ENCODE measurements at places on chromosomes 2 and 18.

DNA sequence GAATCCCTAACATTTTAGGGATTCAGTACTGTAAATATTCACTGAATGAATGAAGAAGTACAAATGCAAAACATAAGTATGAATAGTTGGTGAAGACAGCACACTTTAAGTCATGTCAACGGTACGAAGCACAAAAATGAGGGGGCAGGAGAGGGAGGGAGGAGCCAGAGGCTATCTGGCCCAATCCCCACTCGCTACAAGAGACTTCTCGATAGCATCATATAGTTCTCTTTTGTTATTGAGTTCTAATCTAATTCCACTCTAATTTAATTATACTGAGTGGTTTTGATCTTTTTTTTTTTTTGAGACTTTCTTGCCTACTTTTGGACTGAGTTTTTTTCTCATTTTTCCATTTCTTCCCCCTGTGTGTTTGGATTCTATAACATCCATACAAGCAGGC is 152.2 kb upstream of the REV1 start:
- DNase-seq: no peak

DNA sequence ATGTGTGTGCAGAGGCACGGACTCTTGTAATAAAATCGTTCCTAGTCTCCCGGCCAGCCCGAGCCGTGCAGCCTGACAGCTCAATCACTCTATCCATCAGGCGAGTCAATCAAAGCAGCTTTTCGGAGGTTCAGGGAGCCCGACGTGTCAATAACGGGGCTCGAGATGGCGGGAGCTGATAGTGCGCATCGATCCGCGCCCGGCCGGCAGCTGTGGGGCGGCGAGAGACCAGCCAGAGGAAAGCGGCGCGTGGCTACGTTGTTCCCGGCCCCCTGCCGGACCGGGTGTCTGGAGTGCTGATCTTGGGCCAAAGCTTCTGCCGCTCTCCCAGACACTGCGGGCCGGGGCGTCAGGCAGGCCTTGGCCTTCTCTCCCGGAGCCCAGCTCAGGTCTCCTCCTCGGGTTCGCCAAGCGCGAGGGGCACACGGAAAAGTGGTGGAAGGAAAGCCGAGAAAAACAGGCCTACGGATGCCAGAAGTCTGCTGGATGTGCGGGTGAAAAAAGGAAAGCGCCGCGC is 2.4 kb downstream of the EN1 start:
- no peak for DNase-seq

DNA sequence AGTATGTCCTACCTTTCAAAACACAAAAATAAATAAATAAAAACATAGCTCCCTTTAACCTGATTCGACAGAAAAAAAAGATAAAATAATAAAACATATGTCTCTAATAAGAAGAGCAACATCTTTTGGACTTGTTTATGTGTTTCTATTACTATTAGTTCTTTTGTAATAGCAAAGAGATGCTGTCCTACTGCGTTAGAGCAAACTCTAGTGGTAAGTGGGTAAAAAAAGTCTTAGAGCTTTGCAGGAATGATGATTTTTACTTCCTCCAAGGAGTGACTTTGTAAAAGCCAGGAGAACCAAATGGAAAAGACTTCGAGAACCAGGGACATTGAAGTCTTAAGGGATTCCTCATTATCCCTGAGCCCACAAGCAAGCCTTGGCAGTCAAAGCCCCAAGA is 450.1 kb downstream of the METTL4 start:
- DNase-seq: no peak

DNA sequence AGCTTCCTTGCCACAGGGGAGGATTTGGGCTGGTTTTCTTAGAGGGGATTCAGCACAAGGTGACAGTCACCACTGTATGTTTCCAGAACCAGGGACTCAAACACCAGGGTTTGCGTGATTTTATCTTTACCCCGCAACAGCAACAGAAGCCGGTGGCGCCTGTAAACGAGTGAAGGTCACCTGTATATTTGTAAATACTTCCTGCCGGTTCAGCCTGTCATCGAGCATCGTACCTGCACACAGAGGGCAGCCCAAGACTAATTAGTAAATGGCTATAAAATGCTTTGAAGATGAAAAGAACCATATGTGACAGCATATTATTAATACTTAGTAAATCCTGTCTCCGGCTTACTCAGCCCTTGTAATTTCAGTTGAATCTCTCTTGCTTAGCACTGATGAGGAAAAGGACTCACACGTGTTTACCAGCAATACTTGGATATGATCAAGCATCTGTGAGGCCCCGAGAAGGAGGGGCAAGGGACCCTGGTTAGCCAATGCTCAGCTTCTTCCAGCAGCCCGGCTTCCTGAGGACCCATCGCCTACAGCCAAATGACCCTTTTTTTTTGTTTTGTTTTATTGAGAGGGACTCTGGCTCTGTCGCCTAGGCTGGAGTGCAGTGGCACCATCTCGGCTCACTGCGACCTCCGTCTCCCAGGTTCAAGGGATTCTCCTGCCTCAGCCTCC is 51.3 kb upstream of the FOSL2 start:
- DNase-seq: no peak

DNA sequence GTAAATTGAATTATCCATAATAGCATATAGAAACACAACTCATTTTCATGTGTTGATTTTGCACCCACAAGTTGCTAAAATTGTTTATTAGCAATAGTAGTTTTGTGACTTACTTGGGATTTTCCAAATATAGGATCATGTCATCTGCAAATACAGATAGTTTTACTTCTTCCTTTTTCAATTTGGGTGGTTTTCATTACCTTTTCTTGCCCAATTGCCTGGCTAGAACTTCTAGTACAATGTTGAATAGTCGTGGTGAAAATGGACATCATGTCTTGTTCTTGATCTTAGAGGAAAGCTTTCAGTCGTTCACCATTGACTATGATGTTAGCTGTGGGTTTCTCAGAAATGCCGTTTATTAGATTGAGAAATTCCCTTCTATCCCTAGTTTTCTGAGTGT is 60.2 kb upstream of the TCF7L1 start:
- no peak for DNase-seq

GRCh38 chr2:119304847-119305246 is 61.8 kb downstream of the C2orf76 start:
- no peak for DNase-seq

DNA sequence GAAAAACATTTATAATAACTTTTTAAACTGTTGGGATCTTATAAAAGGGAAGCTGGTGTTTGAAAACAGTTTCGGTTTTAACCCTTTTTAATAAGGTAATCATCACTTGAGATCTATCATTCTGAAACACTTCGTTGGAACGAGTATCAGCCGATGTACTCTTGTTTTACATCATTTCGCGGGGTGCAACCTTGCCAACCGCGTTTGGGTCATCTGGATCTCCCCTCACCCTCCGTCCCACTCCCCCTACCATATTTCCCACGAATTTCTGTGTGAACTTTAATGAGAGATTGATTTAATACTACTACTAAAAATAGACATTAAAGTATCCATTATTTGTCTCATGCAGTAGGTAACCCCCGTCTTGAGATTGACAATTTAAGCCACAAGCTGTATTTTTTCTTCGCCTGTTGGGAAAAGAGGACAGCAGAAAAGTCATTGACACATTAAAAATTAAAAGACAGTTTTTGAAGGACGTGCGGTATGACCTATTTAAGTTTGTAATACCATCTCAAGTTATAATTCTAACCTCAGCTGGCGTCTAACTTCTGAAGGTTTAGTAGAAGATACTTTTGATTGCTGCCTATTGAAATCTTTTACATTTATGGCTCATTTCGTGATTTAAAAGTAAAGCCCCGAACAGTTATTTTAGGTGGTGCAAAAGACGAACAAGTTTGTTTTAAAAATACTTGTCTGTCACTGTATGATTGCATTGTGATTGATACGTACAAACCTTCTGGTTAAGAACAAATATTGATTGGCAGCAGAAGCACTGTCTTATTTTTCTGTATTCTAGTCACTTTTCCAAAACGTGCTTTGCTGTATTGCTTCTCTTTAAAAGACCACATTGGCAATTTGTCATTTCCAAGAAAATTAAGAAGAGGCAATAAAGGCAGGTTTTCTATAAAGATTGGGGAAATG is 1.5 kb downstream of the CREB1 start:
- no peak for DNase-seq

DNA sequence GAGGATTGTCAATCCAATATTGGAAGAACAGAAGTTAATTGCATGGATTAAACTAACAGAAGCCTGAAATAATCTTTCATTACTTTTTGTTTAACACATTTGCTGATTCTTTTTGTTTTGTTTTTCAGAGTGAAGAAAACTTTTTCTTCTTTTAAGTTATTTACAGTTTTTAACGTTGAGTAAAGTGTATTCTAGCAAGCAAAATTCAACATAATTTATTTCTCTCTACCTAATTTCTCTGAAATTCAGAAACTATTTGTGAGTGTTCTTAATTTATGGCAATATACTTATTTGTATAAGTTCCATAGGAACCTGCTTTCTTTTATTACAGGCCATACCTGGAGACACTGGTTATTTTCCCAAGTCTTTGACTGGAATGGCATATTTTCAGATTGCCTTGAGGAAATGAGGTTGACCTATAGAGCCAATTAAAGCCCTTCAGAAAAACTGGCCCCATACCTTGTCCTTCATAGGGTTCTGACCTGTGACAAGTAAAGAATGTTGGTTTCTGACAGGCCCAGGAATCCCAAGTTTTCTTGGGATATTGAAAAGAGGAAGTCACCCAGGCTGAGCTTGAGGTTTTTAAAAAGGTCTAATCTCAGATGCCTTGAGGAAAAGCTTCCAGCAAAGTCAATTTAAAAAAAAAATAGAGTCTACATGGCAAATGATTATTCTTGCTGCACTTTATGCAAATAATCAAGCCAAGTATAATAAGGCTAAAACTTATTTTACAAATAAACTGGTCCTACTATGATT is 26.8 kb upstream of the LIPG start:
- no peak for DNase-seq

GRCh38 chr18:58438161-58438957 is 190.5 kb downstream of the ALPK2 start:
- DNase-seq: no peak

- no peak for DNase-seq
Measured at GRCh38 chr18:4405965-4406364, 49.1 kb downstream of the DLGAP1 start.

- DNase-seq: no peak
Measured at GRCh38 chr2:72806280-72806945, 19.4 kb downstream of the EXOC6B start.

DNA sequence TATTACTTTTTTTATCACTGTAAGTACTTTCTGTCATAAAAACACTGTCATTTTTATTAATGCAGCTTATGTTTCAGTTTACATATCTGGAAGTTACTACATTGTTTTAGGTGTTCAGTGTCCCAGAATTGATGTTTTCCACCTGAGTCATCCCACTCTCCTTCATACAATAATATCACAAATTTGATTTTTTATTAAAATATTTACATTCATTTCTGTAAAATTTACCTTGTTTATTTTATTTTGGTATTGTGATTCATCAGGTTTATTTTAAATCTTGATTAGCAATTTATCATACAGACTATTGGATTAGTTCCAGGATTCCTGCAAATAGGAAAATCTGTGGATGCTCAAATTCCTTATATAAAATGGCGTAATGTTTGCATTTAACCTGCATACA is 1662.9 kb downstream of the SUCLG1 start:
- no peak for DNase-seq

DNA sequence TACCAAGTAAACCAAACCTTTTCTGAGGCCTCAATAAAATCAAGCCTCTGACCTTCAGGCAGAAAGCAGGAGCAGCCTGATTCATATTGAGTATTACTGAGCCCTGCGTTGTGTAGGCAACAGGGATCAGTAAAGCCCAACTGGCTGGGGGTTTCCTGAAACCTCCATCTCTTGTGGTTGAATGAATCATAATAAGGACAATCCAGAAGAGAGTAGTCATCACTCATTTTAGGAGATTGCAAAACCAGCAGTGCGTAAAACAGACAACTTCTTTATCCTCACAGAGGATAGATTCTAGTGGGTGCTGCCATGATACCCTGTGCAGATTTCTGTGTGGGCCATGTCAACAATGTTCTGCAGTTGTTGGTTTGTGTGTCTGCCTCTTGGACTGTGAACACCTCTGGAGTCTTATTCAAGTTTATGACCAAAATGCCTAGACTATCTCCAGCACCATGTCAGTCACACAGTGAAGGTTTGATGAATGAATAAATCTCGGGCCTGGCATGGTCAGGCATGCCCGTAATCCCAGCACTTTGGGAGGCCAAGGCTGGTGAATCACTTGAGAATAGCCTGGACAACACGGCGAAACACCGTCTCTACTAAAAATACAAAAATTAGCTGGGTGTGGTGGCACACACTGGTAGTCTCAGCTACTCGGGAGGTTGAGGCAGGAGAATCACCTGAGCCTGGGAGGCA is 51.8 kb upstream of the RAB27B start:
- DNase-seq: peak; percentile 97
